ENCODE measurements at places on chromosomes 1 and 21.

GRCh38 chr1:78054559-78054958 lies 8.8 kb downstream of the GIPC2 start:
- DNase-seq = no peak

DNA sequence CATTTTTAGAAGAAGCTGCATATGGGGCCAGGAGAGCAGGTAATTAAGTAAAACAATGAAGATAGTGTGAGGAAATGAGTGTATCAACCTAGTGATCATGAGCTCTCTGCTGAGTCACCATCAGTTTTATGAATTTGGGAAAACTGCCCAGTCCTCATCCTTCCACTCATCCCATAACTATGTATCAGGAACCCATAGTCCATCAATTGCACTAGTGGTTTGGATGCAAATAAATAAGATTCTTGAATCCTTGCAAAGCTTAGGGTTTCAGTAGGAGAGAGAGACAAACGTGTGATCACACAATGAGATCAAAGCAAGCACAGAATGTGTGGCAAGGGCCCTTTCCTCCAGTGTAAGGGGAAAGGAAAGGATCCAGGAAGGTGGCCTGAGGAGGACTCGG lies 145.6 kb downstream of the ZZZ3 start:
- no peak for DNase-seq

GRCh38 chr1:14658642-14659041 lies 60.2 kb downstream of the KAZN start:
- no peak for DNase-seq

DNA sequence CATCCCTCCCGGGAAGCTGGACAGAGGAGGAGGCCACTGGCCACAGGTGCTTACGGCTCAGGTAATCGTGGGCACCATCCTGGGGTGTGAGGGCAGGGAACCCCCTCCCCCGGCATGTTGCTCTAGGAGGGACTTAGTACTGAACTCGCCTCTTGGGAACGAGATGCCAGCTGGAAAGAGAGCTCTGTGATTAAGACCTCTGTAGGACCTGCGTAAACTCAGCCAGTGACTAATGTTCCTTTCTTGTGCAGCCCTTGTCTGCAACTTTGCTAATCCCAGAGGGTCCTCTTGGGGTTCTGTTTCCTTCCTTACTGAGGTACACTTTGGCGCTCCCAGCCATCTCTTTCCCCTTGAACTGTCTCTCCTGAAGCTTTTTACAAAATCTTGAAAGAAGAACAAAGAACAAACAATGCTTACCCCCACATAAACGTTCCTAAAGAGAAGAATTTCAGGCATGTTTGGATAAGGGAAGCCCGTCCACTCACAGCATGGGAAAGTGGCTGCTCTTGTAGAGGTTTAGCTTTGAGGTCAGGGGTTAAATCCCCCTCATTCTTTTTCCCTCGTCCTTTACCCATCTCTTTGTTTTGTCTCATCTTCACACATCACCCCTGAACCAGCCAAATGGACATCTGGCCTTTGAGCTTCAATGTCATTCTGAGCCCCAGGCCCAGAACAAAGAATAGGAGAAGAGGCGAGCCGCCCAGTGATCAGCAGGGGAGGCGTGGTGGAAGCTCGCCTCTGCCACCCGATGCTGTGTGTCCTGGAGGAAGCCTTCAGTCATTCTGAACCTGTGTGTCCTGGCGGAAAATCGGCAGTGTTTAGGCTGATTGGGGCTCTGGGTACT lies 37.4 kb downstream of the CITED4 start:
- DNase-seq = no peak

Data from C1 segment of cervical spinal cord (tissue), 14 donors.